ENCODE measurements at places on chromosomes 4 and X.

- DNase-seq = no peak
Observed at GRCh38 chr4:182937268-182938204, 20.4 kb upstream of the DCTD start.

GRCh38 chr4:157023941-157024340, 52.0 kb upstream of the GLRB start:
- DNase-seq = no peak

GRCh38 chr4:7158991-7159390, 33.3 kb upstream of the SORCS2 start:
- DNase-seq = no peak

- no peak for DNase-seq
Observed at GRCh38 chr4:105840426-105841174, 54.7 kb upstream of the NPNT start.

GRCh38 chr4:167150587-167150986, 83.7 kb downstream of the SPOCK3 start:
- DNase-seq = no peak

DNA sequence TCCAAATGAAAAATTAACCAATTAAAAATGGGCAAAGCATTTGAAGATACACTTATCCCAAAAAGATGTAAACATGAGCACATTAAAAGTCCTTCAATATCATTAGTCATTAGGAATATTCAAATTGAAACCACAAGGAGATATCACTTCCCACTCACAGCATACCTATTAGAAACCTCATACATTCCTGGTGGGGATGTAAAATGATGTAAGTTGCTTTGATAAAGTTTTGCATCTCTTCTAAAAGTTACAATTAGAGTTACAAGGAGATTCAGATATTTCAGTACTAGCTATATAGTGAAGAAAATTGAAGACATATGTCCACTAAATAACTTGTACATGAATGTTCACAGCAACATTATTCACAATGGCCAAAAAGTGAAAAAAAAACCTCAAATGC, 1109.3 kb upstream of the LCORL start:
- peak; percentile 63 for DNase-seq

DNA sequence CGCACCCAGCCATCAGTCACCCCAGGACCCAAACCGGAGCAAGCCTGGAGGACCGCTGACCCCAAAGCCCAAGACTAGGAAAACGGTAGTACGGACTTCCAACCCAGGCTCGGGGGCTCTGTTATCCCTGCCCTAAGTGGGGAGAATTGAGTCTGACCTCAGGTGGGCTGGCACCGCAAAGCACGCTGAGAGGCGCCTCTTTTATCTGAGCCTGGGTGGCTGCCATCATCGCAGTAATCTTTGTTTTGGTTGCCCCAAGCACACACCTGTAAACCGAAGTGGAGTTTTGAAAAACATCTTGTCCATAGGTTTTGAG, 894 bp upstream of the SH3RF1 start:
- DNase-seq = no peak

GRCh38 chrX:96372313-96373046, 312.2 kb upstream of the DIAPH2 start:
- DNase-seq = peak; percentile 39

DNA sequence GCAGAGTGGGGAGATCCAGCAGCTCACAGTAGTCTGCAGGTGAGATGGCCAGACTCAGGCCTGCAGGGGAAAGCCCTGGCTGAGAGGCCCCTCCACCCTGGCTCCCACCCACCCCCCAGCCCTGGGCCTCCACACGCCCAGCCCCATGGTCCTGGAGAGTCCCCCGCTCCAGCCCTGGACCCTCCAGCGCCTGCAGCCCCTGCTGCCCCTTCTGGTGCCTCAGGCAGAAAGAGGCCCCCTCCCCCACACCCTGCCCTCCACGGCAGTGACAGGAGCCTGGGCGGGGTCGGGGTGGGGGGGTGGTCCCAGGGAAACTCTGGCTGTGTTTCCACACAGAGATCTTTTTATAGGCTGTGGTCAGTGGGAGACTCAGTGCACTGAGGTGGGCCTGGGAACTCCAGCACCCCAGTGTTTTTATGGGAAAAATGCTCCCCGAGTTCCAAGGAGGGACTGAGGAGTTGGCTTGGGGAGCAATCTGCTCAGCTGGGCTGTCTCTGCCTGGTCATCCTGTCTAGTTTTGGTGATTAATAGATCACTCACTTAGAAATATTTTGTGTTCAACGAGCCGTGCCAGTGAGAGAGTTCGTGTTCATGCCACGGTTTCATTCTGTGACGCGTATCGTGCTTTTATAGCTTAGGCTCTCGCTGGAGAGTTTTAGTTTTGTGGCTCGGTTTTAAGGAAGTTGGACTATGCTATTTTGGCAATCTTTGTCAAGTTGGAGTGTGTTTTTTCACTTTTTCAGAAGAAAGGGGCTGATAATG, 53.1 kb upstream of the HGFAC start:
- DNase-seq = peak; percentile 88

DNA sequence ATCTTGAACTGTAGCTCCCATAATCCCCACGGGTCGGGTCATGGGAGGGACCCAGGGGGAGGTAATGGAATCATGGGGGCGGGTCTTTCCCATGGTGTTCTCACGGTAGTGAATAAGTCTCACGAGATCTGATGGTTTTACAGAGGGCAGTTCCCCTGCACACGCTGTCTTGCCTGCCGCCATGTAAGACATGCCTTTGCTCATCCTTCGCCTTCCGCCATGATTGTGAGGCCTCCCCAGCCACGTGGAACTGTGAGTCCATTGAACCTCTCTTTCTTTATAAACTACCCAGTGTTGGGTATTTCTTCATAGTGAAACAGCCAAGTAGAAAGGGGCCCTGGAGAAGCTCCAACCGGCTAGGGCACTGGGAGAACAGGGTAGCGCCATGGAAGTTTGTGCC, 12.3 kb downstream of the CTAG1A start:
- DNase-seq = no peak

- DNase-seq = no peak
Observed at GRCh38 chr4:8377103-8378075, 63.1 kb downstream of the ACOX3 start.

DNA sequence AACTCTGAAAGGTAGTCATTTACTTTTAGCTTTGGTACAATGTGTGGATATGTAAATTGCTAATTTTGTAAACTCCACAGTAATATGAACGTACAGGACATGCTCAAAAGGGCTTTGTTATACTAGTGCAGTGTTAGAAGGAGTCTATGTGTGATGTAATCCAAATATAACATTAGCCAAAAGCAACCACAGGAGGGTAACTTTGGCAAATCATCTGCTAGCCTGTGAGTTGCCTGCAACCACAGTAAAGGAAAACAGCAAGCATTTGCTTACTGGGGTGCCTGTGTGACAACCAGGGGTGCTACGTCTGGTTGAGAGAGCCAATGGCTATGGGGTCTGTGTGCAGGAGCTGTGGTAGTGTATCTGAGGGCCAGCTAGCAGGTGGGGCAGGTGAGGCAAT, 245.8 kb downstream of the ADAMTS3 start:
- peak; percentile 64 for DNase-seq

- no peak for DNase-seq
Observed at GRCh38 chr4:188409851-188410250, 270.6 kb downstream of the TRIML1 start.

DNA sequence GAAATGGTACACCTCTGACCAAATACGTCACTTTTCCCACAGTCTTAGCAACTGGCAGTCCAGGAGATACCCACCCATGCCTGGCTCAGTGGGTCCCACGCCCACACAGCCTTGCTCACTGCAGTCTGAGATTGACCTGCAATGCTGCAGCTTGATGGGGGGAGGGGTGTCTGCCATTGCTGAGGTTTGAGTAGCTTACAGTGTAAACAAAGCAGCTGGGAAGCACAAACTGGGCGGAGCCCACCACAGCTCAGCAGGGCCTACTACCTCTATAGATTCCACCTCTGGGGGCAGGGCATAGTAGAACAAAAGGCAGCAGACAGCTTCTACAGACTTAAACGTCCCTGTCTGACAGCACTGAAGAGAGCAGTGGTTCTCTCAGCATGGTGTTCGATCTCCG, 52.7 kb downstream of the AMER1 start:
- DNase-seq = no peak

GRCh38 chr4:94680176-94680862, 77.4 kb upstream of the BMPR1B start:
- no peak for DNase-seq

GRCh38 chr4:79450053-79450452, 42.0 kb upstream of the GK2 start:
- peak; percentile 11 for DNase-seq

DNA sequence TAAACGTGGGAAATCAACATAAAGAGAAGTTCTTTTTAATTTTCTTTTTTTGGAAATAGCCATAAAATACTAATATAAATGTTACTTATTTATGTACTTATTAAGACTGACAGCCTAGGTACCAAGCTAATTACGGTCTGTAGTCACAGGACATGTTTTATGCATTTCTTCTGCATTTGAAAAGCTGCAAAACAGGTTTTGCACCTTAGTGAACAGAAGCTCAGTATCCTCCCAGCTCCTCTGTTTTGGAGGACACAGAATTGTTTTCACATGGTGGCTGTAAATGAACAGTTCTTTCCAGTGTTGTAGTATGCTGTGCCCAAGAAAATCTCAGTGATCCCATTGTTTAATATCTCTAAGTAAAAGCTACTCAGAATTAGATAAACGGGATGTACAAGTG, 1788.0 kb upstream of the TENM3 start:
- DNase-seq = no peak

- DNase-seq = peak; percentile 73
Observed at GRCh38 chr4:146095091-146095690, 80.3 kb upstream of the LSM6 start.

DNA sequence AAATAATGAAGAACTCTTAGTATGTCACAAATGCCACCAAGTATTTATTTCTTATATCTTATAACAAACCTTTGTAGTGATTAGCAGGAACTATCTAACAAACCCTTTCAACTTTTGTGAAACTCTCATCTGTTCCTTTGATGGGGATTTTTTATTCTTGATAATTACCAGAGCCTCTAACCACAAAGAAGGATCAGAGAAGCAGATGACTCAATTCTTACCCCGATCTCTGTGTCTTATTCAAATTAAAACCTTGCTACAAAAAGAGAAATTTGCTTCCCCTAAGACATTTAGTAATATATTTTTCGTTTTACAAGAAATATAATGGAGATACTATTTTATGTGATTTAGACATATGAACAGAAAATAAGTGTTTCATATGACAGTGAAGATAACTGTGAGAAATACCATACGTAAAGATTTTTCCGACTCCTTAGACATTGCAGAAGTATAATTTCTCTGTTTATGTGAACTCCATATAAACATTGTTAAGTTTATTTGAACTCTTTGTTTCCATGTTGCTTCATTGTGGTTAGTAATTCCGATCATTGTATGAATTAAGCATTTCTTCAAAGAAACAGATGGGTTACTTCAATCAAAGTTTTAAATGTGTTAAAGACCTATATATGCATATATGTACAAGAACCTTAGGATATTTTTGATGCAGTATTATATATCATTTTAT, 205.4 kb downstream of the CFAP299 start:
- DNase-seq = no peak

- no peak for DNase-seq
Observed at GRCh38 chr4:39154009-39154408, 28.3 kb upstream of the WDR19 start.

- peak; percentile 71 for DNase-seq
Observed at GRCh38 chr4:184347251-184348239, 126.8 kb downstream of the IRF2 start.

- no peak for DNase-seq
Observed at GRCh38 chrX:20227116-20227515, 39.6 kb downstream of the RPS6KA3 start.

DNA sequence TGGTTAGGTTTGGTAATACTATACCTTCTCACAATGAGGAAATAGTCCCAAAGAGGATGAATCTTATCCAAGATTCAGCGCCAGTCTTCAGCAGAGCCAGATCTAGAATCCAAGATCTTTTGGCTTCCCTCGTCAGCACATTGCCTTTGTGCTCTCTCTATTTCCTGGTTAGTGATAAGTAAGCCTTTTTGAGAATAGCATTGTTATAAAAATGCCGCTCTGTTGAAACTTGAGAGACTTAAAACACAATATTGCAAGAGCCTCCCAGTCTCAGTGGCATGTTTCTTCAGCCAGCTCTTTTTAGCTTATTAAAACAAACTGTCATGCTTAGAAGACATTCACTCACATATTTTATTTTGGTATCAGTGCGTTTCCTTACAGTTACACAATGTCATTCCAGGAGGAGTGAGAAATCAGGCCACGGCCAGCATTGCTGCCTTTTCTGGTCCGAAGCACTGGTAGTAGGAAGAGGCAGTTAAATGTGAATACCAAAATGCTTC, 141.4 kb downstream of the KLHL8 start:
- DNase-seq = peak; percentile 26

- no peak for DNase-seq
Observed at GRCh38 chrX:153214934-153215333, 35.9 kb downstream of the MAGEA1 start.

DNA sequence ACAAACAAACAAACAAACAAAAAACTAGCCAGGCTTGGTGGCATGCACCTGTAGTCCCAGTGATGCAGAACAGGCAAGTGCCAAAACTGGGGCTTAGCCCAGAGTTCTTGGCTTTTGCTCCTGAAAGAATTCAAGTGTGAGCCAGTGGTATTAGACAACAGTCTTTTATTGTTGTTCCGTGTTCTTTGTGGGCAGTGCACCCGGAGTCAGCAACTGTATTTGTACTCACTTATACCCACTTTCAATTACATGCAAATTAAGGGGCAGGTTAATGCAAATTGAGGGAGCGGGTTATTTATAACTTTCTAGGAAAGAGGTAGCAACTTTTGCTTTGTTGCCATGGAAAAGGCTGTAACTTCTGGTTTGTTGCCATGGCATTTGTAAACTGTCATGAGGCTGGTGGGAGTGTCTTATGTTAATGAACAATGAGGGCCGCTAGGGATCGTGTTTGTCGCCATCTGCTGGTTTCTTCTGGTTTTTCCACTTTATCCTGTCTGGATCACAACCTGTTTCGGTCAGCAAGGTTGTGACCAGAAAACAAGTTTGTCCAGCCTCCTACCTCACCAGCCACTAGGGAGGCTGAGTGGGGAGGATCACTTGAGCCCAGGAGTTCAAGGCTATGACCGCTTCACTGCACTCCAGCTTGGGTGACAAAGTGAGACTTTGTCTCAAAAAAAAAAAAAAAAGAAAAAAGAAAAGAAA, 88.8 kb upstream of the ESX1 start:
- DNase-seq = peak; percentile 81

DNA sequence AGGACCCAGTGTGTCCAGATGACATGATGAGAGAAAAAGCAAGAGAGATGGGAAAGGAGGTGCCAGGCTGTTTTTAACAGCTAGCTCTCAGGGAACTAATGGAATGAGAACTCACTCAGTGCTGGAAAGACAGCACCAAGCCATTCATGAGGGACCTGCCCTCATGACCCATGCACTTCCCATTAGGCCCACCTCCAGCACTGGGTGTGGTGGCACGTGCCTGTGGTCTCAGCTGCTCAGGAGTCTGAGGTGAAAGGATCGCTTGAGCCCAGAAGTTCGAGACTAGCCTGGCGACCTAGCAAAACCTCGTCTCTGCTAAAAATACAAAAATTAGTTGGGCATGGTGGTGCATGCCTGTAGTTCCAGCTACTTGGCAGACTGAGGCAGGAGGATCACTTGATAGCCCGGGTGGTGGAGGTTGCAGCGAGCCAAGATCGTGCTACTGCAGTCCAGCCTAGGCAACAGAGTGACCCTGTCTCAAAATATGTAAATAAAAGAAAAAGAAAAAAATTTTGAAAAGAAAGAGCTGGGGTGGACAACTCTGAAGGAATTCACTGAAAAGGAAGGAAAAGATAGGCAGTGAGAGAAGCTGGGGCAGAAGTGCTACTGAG, 50.9 kb downstream of the FAM193A start:
- DNase-seq = no peak

Data from astrocyte of the hippocampus (primary cell).